ENCODE measurements at places on chromosomes 1 and 21.

GRCh38 chr1:111082421-111083203, 57.3 kb downstream of the DRAM2 start:
- DNase-seq = no peak

GRCh38 chr21:46082963-46083790, 14.7 kb upstream of the COL6A2 start:
- DNase-seq = no peak

DNA sequence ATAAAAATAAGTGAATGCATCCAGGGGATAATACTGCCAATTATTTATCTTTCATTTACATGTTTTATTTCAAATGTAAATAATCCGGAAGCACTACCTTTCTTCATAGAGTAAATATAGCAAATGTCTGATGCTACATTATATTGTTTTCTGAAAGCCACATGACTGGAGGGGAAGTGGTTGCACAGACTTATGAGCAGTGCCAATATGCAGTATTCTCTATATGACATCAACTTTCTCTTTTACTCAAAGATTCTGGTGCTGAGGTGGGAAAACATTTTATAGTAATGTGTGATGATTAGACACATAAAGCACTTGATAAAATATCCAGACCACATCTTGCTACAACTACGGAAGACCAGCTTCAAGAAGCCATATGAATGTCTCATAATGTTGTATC, 314.7 kb downstream of the NEGR1 start:
- DNase-seq = no peak

- DNase-seq = no peak
These were observed 45.4 kb upstream of the LRRN2 start for GRCh38 chr1:204730826-204731459.

DNA sequence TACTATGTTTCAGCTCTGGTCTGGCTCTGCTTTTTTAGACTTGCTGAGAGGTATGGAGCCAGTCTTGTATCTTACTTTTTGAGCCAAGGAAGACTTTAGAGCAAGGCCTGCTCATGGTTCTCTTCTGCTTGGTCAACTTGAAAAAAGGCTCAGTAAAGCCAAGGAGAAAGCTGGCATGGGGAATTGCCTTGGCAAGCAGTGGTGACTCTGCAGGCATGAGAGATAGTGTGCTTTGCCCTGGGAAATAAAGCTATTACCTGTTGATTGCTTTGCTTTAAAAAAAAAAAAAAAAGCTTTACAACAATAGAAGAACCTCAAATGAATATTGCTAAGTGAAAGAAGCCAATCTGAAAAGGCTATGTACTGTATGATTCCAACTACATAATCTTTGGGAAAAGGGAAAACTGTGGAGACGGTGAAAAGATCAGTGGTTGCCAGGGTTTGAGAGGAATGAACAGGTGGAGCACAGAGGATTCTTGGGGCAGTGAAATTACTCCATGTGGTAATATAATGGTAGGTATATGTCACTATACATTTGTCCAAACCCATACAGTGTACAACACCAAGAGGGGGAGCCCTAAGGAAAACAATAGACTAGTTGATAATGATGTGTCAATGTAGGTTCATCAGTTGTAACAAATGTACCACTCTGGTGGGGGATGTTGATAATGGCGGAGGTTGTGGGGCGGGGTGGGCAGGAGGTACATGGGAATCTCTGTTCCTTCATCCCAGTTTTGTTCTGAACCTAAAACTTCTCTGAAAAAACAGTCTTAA, 87.6 kb downstream of the HMCN1 start:
- no peak for DNase-seq

DNA sequence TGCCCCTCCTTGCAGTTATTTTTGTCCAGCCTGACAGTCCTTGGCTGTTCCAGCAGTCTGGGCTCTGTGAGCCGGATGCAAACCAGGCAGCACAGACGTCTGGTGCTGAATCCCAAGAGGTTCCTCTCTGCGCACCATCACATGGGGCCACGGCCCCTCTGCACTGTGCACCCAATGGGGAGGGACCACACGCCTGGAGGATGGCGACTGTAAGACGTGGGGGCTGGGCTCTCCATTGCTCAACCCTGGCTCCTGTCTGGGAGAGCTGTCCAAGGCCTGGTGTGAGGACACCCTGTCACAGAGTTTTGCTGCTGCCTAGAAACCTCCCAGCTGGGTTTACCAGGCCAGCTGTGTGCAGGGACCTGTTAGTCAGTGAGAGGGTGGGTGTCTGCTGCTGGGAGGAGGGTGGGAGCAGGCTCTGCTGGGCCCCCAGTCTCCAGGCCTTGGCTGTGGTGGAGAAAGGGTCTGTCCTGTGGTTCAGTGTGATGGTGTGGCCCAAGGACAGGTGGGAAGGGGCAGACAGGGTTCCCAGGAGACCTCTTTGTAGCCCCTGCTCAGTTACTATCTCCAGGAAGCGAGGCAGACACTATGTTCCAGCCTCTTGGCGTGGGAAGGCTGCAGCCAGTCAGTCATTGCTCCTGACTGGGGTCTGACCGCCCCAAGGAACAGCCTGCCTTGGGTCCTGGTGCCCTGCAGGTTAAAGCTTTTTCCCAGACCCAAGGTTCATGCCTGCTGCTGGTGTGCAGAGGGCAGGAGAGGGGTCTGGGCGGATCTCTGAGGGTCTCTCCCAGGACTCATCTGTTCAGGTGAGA, 13.8 kb downstream of the HEYL start:
- DNase-seq = no peak

- DNase-seq = no peak
These were observed 31.9 kb downstream of the RUSC1 start for GRCh38 chr1:155352631-155353030.

- no peak for DNase-seq
These were observed at the start of gene GRIK1 for GRCh38 chr21:29939924-29940275. Gene GRIK1, minus strand, starts transcription at chr21:29939996.

- DNase-seq = no peak
These were observed 179.3 kb downstream of the TNR start for GRCh38 chr1:175564119-175564518.
